DMS79 (cell line): ENCODE measurements at places on chromosomes 1 and 21.

GRCh38 chr1:156553860-156554485, 18.4 kb downstream of the IQGAP3 start:
- DNase-seq = no peak

GRCh38 chr1:174049514-174049913, 27.4 kb upstream of the RC3H1 start:
- no peak for DNase-seq

GRCh38 chr1:243791586-243792267, 58.3 kb downstream of the AKT3 start:
- no peak for DNase-seq

DNA sequence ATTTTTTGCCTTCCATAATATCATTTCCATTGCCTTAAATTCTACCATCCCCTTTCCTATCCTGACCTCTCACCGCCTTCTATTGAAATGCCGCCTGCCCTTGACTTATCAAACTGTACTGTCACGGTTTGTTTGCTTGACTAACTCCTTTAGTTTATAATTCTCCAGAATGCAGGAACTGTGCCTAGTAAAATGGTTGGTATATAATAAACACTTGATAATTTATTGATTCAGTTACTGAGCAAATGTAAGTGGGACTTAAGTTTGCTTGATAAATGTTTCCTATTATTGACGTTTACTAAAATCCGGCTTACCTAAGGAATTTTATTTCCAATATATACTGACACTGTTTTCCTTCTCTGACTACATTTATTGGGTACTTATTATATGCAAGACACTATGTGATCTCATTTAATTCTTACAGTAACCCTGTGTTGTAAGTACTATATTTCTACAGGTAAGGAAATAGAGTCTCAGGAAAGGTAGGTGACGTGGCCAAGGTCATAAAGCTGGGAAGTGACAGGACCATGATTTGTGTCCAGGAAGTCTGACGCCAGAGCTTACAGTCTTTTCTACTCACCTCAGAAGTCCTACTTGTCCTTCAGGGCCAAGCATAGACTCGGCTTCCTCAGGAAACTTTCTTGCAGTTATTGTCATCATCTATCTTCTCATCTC, 35.7 kb downstream of the DPT start:
- no peak for DNase-seq

- DNase-seq = no peak
Measured at GRCh38 chr1:93331412-93331811, 14.3 kb upstream of the DR1 start.

DNA sequence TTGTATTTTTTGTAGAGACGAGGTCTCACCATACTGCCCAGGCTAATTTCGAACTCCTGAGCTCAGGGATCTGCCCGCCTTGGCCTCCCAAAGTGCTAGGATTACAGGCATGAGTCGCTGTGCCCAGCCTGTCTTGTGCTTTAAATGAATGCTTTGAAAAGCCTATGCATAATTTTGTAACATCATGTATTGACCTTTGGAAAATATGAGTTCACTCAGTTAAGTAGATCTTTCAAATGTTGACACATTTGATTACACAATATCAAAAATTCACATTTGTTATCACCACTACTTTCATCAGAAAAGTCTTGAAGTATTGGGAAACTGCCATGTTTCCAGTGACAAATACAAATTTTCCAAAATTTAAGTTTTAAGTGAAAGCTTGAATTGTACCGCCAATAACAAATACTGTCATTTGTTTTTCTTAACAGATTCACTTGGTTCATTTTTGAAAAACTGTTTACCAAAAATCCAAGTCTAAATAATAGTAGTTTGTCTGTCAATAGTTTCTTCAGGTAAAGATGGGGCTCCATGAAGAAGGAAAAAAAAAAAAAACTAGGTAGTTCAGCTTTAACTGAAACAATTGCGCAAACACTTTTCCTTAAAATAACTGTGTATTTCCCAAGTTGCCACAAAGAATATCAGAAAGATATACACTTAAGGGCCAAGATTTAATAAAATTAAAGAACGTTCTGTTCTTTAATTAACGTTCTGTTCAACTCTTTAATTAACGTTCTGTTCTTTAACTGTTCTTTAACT, 233.2 kb upstream of the NR5A2 start:
- DNase-seq = no peak

DNA sequence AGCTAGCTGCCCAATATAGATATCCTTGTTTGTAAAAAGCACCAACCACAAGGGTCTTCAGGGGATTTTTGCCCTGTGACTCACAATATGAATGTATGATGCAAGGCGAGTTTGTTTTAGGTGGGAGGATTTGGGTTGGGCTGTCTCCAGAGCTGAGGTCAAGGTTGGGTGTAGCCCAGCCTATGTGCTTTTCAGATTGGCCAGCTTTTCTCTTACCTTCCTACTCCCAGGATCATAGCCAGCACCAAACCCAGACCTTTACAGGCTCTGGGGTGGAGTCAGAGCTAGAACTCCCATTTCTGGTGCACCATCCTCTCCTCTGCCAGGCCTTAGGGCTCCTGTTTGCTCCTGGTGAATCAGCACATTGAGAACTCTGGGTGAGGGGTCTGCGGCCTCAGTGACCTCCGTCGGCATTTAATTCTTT, 55.6 kb upstream of the GCLM start:
- no peak for DNase-seq

DNA sequence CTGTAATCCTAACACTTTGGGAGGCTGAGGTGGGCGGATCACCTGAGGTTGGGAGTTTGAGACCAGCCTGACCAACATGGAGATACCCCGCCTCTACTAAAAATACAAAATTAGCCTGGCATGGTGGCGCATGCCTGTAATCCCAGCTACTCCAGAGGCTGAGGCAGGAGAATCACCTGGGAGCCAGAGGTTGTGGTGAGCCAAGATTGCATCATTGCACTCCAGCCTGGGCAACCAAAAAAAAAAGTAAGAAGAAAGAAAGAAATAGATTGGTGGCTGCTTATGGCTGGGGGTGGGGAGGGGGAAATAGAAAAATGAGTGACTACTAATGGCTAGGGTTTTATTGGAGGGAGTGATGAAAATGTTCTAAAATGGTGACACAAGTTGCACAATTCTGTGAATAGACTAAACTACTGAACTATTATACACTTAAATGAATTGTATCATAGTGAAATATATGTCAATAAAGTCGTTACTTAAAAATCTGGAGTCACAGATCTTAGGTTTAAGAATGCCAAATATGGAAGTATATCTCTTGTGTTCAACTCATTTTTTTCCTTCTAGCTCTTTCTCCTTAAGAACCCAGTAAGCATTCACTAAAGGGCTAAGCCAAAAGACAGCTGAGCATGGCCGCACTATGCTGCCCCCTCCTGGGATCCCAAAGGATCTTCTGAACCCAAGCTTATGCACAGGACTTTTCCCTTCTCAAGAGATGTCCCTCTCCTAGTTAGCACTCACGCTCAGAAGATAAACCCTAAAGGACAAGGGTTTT, 3.2 kb upstream of the NPL start:
- DNase-seq = no peak

GRCh38 chr1:77081834-77082233, 137.4 kb downstream of the PIGK start:
- DNase-seq = no peak

- no peak for DNase-seq
Measured at GRCh38 chr21:31162827-31163226, 124.6 kb upstream of the KRTAP19-8 start.

GRCh38 chr1:22573237-22573636, 9.9 kb downstream of the EPHA8 start:
- no peak for DNase-seq

- DNase-seq = no peak
Measured at GRCh38 chr1:162913345-162913744, 52.4 kb upstream of the CCDC190 start.

GRCh38 chr1:54742282-54742681, 22.0 kb downstream of the PARS2 start:
- no peak for DNase-seq

- no peak for DNase-seq
Measured at GRCh38 chr1:40890771-40891170, 28.6 kb upstream of the CITED4 start.

- DNase-seq = no peak
Measured at GRCh38 chr1:147851149-147851548, 51.4 kb upstream of the GJA8 start.

DNA sequence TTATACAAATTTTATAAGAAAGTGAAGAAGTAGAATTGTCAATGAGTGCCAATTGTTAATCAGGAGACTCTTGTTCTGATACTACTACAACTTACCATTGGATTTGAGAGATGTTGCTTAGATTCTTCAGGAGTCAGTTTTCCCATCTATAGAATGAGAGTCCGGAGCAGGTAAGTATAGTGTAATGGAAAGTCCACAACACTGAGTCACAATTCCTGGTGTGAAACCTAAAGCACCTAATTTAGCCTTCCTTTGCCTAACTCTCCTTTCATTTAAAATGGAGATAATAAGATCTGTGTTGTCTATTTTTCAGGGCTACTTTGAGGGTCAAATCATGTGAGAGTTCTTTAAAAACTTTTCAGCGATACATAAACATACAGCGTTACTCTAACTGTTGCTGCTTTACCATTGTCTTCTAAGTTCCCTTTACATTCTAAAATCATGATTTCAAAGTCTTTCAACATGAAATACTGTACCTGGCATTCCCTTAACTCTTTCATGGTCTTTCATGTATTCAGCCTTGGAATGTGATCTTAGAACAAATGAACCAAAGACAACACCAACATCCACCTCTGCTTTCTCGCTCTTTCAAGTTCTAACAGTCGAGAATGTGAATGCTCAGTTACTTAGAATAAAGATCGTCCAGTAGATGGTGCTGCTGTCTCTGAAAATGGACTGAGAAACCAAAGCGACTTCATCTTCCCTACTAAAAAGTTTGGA, 90.9 kb downstream of the SLC30A10 start:
- peak; percentile 9 for DNase-seq

GRCh38 chr21:42122808-42123207, 51.7 kb downstream of the UMODL1 start:
- DNase-seq = no peak

GRCh38 chr1:103576065-103576464, 4.7 kb downstream of the AMY2B start:
- no peak for DNase-seq

DNA sequence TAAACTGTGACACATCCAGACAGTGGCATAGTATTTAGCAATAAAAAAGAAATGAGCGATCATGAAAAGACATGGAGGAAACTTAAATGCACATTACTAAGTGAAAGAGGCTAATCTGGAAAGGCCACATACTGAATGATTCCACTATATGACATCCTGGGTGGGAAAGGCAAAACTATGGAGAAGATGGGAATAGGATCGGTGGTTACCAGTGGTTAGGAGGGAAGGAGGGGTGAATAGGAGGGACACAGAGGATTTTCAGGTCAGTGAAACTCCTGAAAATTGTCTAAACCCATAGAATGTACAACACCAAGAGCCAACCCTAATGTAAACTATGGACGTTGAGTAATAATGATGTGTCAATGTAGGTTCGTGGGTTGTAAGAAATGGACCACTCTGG, 13.8 kb downstream of the AGT start:
- no peak for DNase-seq

DNA sequence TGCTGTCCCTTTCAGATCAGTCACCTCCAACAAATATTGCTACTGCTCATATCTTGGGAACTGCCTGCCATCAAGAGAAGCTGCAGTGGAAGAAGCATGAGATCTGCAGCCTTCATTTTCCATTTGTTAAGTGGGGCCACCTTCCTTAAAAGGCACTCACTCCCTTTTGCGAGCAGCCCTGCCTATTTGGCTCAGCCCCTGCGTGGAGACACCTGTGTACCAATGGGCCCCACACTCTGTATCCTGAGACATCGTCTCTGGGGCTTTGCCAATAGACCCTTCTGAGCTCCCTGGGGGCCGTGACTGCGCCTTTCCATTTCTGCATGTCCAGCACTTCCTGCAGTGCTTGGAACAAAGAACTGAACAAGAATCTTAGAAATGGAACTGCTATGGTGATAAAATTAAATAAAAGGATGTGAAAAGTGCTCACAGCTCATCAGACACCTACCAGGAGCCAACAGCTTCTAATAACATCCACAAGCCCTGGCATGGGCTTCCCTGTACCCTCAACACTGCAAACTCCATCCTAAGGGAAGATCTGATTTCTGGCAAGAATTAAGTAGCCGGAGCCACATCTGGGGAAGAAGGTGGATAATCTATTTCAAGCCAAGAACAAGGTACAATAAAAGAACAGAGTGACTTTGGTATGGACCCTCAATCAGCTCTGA, 36.7 kb downstream of the PARP1 start:
- peak; percentile 31 for DNase-seq

GRCh38 chr1:30693366-30693765, 30.0 kb downstream of the MATN1 start:
- DNase-seq = no peak

GRCh38 chr1:30984991-30985503, 76.5 kb upstream of the SDC3 start:
- DNase-seq = no peak

DNA sequence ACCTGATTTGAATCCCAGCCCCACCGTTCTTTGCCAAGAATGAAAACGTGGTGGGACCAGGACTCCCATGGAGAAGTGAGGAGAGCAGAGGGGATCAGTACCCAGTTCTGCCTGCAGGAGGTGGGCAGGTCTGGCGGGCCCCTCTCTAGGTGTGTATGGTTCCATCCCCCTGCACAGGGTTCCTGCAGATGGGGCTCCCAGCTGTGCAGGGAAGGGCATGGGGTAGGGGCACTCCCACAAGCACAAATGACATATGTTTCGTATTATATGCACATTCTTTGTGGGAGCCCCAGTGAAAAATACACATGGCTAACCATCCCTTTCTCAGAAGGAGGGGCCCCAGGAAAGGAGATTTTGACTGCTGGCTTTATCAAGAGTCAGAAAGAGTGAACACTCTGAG, 144.6 kb downstream of the PLPP3 start:
- no peak for DNase-seq

- DNase-seq = no peak
Measured at GRCh38 chr21:28148400-28149064, 844.1 kb downstream of the LTN1 start.

GRCh38 chr1:209882942-209883340, 55.1 kb upstream of the SYT14 start:
- no peak for DNase-seq

- no peak for DNase-seq
Measured at GRCh38 chr1:29657816-29658215, 421.5 kb downstream of the PTPRU start.

GRCh38 chr1:25743164-25744139, 56.5 kb upstream of the SELENON start:
- DNase-seq = peak; percentile 88

DNA sequence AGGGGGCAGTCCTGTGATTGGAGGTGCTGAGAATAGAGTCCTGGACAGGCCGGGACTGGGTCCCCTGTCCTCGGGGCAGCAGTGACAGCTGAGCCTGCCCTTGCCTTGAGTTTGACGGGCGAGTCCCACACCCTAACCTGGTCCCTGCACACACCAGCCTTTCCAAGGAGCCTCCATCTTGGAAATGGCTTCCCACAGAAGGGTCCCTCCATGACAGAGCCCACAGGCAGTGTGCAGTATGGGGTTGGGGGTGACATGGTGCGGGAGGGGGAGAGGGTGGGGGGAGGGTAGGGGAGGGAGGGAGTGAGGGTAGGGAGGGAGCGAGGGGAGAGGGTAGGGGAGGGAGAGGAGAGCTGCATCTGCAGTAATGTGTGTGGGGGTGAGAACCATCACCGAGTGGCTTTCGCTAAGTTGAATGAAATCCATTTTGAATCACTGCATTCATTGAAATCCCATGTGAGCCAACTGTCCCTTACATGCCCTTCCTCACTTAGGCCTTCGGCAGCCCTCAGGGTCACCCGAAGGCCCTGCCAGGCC, 10.1 kb upstream of the TMEM52 start:
- no peak for DNase-seq
